ENCODE measurements at places on chromosomes 7 and 10. TPM values are rescaled to one million over a fixed set of nuclear protein-coding genes. Genes with fewer than 3 reads are reported as not detected.

Gene TRA2A
- polyA plus RNA-seq = 24.3 TPM

Gene LEP
- polyA plus RNA-seq = not detected

Gene C10orf95
- polyA plus RNA-seq = not detected

Gene PTF1A
- polyA plus RNA-seq = not detected

Gene NDUFB8
- polyA plus RNA-seq = 256 TPM

Gene HOXA9
- 0.02 TPM for polyA plus RNA-seq

Gene ASB4
- 0.27 TPM for polyA plus RNA-seq

Gene ASB10
- polyA plus RNA-seq = not detected

Gene SAP25
- 0.56 TPM for polyA plus RNA-seq

Gene SDHAF3
- 34.1 TPM for polyA plus RNA-seq

Gene TAS2R16
- polyA plus RNA-seq = not detected

Gene MCM10
- 0.37 TPM for polyA plus RNA-seq

Gene EEPD1
- 7.5 TPM for polyA plus RNA-seq

Gene PAPSS2
- 55.6 TPM for polyA plus RNA-seq

Gene TMED4
- polyA plus RNA-seq = 26.9 TPM

Gene PPP1R17
- not detected for polyA plus RNA-seq

Gene C10orf105
- 0.07 TPM for polyA plus RNA-seq

Gene ERVW-1
- 0.19 TPM for polyA plus RNA-seq

Gene CELF2
- 2.7 TPM for polyA plus RNA-seq

Gene R3HCC1L
- polyA plus RNA-seq = 4.8 TPM

Gene CARD11
- polyA plus RNA-seq = 0.42 TPM

Gene PIP
- not detected for polyA plus RNA-seq

Gene MYPN
- polyA plus RNA-seq = 0.01 TPM

Gene CYP26A1
- 0.29 TPM for polyA plus RNA-seq

Gene HOGA1
- 31.4 TPM for polyA plus RNA-seq

Gene GJD4
- polyA plus RNA-seq = not detected

Gene SPDYE5
- not detected for polyA plus RNA-seq

Gene ZNF273
- 0.54 TPM for polyA plus RNA-seq

Gene TMEM196
- polyA plus RNA-seq = not detected

Gene ZNF800
- 11.5 TPM for polyA plus RNA-seq

Gene SPAM1
- polyA plus RNA-seq = not detected

Gene SPDYE9
- polyA plus RNA-seq = 0.61 TPM

Gene AFAP1L2
- 0.89 TPM for polyA plus RNA-seq

Gene PAX4
- polyA plus RNA-seq = not detected

Gene OR2A5
- not detected for polyA plus RNA-seq

Gene PDK4
- 31.0 TPM for polyA plus RNA-seq

Gene RBP4
- 10,329 TPM for polyA plus RNA-seq

Gene FLNC
- polyA plus RNA-seq = 0.37 TPM

Gene FAM131B
- polyA plus RNA-seq = 0.06 TPM

Gene DNAJC1
- polyA plus RNA-seq = 48.1 TPM

Gene TCF7L2
- 7.4 TPM for polyA plus RNA-seq

Gene TMEM225B
- 0.10 TPM for polyA plus RNA-seq

Gene PRKAR2B
- 1.6 TPM for polyA plus RNA-seq

Gene SEMA4G
- 39.7 TPM for polyA plus RNA-seq

Gene CTTNBP2
- polyA plus RNA-seq = 1.2 TPM

Gene GPR26
- polyA plus RNA-seq = not detected

Gene TAS2R4
- 0.03 TPM for polyA plus RNA-seq

Gene GDF2
- polyA plus RNA-seq = 20.5 TPM

Gene TRIM56
- 4.8 TPM for polyA plus RNA-seq

Gene SPDYE11
- polyA plus RNA-seq = 0.74 TPM

Gene DPP6
- polyA plus RNA-seq = 0.01 TPM

Gene RAB19
- not detected for polyA plus RNA-seq

Gene CPN1
- 97.8 TPM for polyA plus RNA-seq

Gene PLEKHS1
- polyA plus RNA-seq = not detected

Gene TRIP6
- 17.7 TPM for polyA plus RNA-seq

Gene RAPGEF5
- 9.5 TPM for polyA plus RNA-seq

Gene GIMAP8
- polyA plus RNA-seq = 1.6 TPM
